Thoracic aorta (tissue), 2 donors: ENCODE measurements at places on chromosomes 5 and 9. TPM values are rescaled to one million over a fixed set of nuclear protein-coding genes. Genes with fewer than 3 reads are reported as not detected.

DNA sequence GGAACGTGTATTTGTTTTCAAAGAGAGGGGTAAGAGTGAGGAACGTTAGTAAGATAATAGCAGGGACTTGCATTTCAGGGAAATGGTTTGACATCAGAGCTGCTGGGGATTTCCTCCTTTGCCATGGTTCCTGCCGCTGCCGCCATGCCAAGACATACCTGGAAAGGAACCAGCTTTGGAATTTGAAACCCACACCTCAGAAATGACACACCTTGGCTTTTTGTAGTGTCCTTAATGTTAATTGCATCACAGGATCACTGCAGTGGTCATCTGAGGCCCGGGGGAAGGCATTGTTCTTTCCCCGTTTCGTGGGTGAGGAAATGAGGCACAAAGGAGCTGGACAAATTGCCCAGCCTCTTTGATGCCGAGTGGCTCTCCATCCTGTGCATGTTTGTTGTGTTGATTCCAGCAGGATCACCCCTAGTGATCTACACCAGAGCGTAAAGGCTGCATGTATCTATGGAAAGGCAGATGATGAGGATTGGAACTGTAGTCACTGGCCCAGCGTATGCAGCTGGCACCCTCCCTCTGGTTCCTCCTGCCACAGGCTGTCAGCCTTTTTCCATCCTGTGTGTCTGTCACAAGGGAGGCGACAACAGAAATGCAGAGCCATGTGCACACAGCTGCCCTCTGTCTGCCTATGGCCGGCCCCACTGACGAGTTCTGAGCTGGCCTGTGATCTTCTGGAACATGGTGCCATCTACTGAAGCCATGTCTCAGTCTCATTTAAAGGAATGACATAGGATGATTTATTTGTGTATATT, 37.8 kb downstream of the SLC46A2 start:
- DNase-seq = no peak

GRCh38 chr9:24071716-24072115, 245.7 kb upstream of the ELAVL2 start:
- no peak for DNase-seq

GRCh38 chr5:107557051-107557658, 113.6 kb downstream of the EFNA5 start:
- DNase-seq = no peak

GRCh38 chr9:86163503-86163902, 64.1 kb upstream of the GOLM1 start:
- DNase-seq = no peak

ADAM19 gene
- 46.1 TPM for total RNA-seq

TLX3 gene
- total RNA-seq = not detected

SPEF2 gene
- 16.2 TPM for total RNA-seq

FSD1L gene
- 3.5 TPM for total RNA-seq
